GM06990 (cell line): ENCODE measurements at places on chromosomes 12 and 14.

- DNase-seq = peak; percentile 67
Measured at GRCh38 chr14:81550001-81550637, 16.5 kb upstream of the SEL1L start.

GRCh38 chr12:27207615-27208413 lies 36.3 kb upstream of the STK38L start:
- DNase-seq = peak; percentile 78

- peak; percentile 32 for DNase-seq
Measured at GRCh38 chr14:70239802-70240201, 51.1 kb upstream of the SLC8A3 start.

DNA sequence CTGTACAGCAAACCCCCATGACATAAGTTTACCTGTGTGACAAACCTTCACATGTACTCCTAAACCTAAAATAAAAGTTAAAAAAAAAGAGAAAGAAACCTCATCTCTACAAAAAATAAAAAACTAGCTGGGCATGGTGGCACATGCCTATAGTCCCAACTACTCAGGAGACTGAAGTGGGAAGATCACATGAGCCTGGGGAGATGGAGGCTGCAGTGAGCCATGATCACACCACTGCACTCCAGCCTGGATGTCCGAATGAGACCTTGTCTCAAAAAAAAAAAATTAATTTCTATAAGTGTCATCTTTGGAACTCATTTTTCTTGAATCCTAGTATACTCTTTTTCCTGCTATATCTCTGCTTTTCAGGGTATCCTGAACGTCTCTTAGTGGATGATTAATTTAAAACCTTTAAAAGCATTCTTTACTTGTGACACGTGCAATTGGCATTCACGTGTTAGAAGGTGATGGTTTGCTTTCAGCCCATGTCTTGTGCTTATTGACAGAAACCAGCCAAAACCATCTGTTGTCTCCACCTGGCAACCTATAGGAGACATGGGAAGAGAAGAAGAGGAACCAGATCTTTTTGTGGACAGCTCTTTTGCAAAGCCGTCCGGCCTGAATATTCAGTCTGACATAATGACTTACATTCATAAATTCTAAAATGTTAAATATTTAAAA lies 30.6 kb upstream of the PPFIBP1 start:
- no peak for DNase-seq

DNA sequence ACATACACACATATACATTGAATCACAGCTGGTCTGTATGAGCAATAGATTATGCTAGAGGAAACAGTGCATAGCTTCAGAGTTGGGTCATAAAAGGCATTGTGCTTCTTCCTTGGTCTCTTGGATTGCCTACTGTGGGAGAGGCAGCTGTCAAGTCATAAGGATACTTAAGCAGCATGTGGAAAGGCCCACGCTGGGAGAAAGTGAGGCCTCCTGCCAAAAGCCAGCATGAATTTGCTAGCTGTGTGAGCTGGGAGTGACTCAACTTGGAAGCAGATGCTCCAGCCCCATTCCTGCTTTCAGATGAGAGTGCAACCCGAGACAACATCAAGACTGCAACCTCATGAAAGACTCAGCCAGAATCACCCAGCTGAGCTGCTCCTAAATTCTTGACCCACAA lies 311.9 kb upstream of the TBX3 start:
- DNase-seq = no peak

GRCh38 chr12:76178452-76178851 lies 94.0 kb upstream of the NAP1L1 start:
- DNase-seq = no peak

GRCh38 chr14:74290415-74290814 lies 12.3 kb downstream of the ABCD4 start:
- DNase-seq = no peak

GRCh38 chr12:3325736-3326135 lies 165.3 kb upstream of the PRMT8 start:
- no peak for DNase-seq

- DNase-seq = no peak
Measured at GRCh38 chr12:46374310-46374709, 1.7 kb upstream of the SLC38A2 start.

DNA sequence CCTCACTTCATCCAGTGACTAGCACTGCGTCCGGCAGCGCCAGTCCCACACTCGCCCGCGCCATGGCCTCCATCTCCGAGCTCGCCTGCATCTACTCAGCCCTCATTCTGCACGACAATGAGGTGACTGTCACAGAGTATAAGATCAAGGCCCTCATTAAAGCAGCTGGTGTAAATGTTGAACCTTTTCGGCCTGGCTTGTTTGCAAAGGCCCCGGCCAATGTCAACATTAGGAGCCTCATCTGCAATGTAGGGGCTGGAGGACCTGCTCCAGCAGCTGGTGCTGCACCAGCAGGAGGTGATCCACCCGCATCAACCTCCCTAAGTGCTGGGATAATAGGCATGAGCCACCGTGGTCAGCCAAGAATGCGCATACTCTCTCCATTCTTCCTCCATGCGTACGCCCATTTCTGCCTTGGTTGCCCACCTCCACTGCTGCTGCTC lies 59.9 kb downstream of the IRF2BPL start:
- DNase-seq = no peak

DNA sequence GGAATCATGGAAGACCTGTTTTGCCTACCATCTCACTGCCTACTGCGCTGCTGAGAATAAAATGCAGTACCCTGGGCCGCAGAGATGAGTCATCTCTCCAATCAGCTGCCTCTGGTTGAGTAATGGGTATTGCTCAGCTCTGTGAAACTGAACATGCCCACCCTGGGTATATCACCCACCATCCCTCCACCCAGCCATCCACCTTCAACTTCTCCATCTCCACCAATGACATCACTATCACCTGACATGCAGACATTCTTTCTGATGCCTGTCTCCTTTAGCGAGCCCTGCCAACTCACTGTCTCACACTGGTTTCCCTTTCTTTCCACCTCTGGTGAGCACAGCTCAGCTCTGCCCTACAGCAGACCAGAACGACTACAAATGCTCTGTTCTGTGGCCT lies 33.6 kb downstream of the E2F7 start:
- no peak for DNase-seq

- no peak for DNase-seq
Measured at GRCh38 chr14:24416254-24416931, 13.1 kb downstream of the CBLN3 start.

- DNase-seq = no peak
Measured at GRCh38 chr14:94599656-94600004, 12.6 kb upstream of the SERPINA3 start.

DNA sequence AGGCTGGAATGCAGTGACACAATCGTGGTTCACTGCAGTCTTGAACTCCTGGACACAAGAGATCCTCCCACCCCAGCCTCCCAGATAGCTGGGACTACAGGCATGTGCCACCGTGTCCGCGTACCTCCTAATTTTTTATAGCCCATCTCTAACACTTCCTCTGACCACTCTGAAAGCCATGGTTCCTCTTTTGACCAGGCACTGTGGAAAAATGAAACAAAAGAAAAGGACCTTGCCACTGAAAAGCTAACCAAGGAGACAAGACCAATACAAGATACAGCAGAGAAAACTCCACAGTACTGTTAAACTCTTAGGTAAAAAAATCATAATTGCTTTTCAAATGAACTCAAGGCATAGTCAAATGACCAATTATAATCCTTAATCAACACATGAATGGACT lies 233.3 kb downstream of the NEDD1 start:
- no peak for DNase-seq

DNA sequence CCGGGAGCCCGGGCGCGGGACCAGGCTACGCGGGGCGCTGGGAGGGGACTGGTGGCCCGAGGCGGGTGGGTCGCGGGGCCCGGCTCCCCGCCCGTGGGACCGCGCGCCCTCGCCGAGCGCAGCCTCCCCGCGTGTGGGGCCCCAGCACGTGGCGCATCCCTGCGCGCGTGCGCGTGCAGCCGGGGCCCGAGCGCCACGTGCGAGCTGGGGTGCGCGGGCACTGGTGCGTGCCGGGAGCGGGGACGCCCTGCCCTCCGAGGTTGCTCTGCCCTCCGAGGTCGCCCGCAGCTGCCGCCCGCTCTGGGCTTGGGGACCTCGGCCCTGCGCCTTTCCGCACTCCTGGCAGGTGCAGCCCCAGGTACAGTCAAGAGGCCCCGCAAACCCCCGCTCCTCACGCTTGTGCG lies 365 bp upstream of the CCDC88C start:
- peak; percentile 82 for DNase-seq
